CD4-positive, alpha-beta T cell treated with Interleukin-1 beta for 1 hour (primary cell): ENCODE measurements at places on chromosomes 3 and 15.

DNA sequence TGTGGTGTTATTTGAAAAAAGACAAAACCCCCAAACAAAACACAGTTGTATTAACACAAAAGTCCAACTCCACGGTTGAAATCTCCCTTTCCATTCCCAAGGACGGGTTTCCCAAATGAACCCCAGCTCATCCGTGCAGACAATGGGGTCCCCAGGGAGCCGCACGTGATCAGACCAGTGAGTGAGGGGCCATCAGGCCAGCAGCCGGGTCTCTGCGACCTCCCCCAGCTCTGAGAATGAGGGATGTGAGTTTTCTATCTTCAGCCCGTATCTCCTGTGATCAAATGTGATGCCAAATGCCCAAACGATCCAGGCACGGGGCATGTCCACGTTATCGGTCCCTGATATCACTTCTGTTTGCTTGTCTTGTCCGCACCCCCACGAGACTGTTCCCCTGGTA is 138.0 kb downstream of the OPA1 start:
- DNase-seq, result no peak

- DNase-seq, result no peak
Measured at GRCh38 chr3:21585216-21585740, 165.7 kb downstream of the ZNF385D start.

DNA sequence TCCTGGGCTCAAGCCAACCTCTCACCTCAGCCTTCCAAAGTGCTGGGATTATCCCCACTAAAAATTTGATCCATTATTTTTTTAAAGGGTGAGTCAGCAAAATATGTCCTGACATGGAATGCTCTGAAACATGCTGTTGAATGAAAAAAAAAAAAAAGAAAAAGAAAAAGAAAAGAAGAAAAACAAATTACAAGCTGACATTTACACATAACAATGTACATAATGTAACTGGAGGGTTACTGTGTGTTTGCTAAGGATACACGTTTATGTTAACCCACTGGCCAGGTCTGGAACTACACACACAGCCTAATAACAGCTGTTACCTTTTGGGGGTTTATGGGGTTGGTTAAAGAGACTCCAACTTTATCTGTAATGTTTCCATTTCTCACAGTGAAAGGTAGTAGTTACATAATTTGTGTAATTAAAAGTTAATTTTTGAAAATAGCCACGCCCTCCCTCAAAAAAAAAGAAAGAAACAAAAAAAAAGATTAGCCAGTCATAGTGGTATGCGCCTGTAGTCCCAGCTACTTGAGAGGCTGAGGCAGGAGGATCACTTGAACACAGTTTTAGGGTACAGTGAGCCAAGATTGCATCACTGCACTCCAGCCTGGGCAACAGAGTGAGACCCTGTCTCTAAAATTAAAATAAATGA is 3.1 kb upstream of the MESP2 start:
- no peak for DNase-seq

- peak; percentile 14 for DNase-seq
Measured at GRCh38 chr15:73924171-73924921, 1.9 kb upstream of the LOXL1 start.

- no peak for DNase-seq
Measured at GRCh38 chr15:68400066-68400456, 31.9 kb downstream of the ITGA11 start.

DNA sequence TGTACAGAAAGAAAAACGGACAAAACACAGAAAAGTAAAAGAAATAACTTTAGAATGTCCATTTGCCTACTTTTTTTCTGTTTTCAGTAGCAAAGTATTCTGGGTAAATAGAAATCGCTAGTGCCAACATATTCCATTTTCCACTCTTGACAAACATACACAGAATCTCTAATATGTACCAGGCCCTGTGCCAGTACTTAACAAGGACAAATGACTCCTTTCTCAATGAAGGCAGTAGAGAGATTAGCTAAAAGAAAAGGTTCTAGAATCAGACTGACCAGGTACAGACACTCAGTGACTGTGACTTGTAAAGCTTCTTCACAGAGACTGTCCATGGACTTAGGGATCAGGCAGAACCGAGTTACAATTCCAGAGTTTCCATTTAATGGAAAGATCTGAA is 165.8 kb upstream of the STAC start:
- no peak for DNase-seq

DNA sequence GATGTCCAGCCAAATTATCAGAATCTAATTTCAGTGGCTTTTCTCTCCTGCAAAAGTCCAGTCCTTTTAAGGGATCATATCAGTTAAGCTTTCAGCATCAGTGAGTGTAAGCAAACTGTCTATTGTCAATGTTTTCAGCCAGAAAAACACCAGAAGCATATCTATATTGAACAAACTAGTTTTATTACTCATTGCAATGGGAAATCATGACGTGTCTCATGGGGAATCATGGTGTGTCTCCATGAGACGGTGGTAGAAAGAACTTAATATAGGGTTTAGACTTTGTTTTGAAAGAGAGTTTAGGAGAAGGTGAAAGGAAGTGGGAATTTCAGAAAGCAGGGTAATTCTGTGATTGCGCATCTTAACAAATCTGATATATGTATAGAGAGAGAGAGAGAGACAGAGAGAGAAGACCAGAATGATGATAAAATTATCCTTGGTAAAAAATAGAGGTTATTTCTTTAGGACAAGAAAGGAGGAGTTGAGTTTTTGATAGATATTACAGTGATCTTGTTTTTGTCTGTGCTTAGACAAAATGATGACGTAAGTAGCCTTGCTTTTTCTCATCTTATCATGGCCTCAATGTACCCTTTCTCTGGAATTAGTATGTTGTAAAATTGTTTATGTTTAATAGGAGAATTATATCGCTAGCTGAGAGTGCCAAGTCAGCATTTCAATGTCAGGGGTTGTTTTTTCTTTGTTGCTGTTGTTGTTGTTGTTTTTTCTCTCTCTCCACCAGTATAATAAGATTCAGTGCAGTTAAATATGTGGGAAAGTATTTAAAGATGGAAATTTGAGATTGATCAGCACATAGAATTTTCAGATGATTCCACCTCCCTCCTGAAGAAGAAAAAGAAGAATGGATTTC is 129.9 kb upstream of the OSTN start:
- DNase-seq, result no peak

GRCh38 chr3:25594007-25594502 is 70.7 kb downstream of the TOP2B start:
- DNase-seq, result peak; percentile 44
